ENCODE measurements at places on chromosomes 1 and 21.

- DNase-seq: no peak
Measured at GRCh38 chr1:11872545-11872944, 13.8 kb upstream of the NPPB start.

DNA sequence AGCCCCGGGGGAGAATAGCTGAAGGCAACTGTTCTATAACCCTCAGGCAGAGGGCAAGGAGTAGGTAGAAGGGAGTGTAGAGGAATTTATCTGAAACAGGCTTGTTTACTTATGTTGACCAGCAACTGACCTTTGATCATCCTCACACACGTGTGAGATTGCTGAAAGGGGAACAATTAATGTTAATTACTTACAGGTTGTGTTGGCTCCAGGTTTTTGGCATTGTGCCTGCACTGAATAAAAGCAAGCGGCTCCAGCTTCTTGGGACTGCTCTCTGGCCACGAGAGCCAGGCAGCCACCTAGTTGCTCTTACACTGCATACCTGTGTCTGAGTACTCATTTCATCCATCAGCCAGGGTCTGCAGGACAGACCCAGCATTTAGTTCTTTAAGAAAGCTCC, 41.3 kb upstream of the ARHGEF10L start:
- no peak for DNase-seq

DNA sequence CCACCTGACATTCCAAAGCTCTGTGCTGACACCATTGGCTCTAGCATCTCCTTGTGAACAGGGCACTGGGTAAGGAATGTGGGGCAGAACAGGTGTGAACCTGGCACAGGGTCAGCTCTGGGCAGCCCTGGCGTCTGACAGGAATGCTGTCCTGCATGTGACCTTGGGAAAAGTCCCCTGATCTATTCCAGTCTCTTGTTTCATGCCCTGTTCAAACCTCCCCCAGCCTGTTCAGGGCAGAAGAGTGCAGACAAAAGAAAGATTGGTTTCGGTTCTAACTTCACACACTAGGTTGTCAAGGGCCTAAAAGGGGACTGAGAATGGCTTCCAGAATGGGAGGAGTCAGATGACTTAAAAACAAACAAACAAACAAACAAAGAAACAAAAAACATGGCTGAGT, 27.6 kb upstream of the SDHB start:
- DNase-seq: no peak

- DNase-seq: no peak
Measured at GRCh38 chr1:230008721-230009120, 58.3 kb upstream of the GALNT2 start.

- DNase-seq: no peak
Measured at GRCh38 chr1:78385744-78386462, 104.9 kb upstream of the PTGFR start.

GRCh38 chr1:153790313-153790965, 15.2 kb downstream of the SLC27A3 start:
- DNase-seq: no peak

- DNase-seq: no peak
Measured at GRCh38 chr1:52237430-52237829, 95.5 kb downstream of the ZFYVE9 start.

GRCh38 chr1:188089461-188089860, 1260.7 kb downstream of the PLA2G4A start:
- DNase-seq: no peak

DNA sequence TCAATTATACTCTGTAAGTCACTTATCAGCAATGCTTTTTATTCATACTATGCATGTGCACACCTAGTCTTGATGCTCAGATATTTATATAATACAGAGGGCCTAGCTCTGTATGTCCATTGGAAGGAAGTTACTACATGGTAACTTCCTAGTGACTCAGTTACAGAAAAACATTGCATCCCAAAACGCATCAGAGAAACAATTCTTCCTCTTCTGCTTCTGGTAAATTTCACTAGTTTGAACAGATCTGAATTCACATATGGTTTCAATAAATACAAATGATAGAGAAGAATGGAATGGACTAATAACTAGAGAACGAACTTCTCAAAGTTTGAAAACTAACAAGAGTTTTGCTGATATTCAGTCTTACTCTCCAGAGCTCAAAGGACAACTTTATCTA, 811.3 kb upstream of the ADGRL2 start:
- DNase-seq: no peak

GRCh38 chr21:43687566-43688399, 28.4 kb downstream of the RRP1B start:
- peak; percentile 47 for DNase-seq

GRCh38 chr1:116720364-116721038, 33.7 kb upstream of the CD2 start:
- DNase-seq: no peak

GRCh38 chr1:16187748-16188401, 24.6 kb downstream of the ARHGEF19 start:
- DNase-seq: peak; percentile 81

DNA sequence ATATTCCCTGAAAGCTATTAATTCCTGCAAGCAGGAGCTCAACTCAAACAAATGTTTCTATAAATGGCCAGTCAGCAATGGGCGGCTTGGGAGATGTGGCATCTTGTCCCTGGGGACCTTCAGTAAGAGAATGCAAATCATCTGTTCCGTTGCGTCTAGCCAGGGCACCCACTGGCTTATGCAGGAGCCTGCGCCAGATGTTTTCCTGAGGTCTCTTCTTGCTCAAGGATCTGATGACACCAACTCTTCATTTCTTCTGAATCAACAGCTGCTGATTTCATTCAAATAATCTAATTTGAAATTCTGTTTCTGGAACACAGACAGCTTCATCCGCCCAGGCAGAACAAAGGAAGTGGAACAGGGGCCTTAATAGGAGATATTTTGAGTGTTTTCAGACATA, 70.0 kb upstream of the AJAP1 start:
- DNase-seq: no peak

GRCh38 chr1:2353551-2354438, 37.6 kb downstream of the MORN1 start:
- DNase-seq: no peak

- DNase-seq: no peak
Measured at GRCh38 chr1:25123551-25123950, 108.8 kb downstream of the SYF2 start.

DNA sequence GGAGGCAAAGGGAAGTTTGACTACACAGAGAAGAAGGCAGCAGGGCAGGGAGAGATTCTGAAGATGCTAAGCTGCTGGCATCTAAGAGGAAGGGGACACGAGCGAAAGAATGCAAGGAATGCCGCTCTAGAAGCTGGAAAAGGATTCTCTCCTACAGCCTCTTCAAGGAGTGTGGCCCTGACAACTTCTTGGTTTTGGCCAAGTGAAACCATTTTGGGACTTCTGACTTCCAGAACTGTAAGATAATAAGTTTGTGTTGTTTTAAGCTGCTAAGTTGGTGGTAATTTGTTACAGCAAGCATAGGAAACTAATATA, 28.5 kb downstream of the MGST3 start:
- no peak for DNase-seq

- no peak for DNase-seq
Measured at GRCh38 chr1:246032031-246032551, 475.0 kb downstream of the SMYD3 start.

DNA sequence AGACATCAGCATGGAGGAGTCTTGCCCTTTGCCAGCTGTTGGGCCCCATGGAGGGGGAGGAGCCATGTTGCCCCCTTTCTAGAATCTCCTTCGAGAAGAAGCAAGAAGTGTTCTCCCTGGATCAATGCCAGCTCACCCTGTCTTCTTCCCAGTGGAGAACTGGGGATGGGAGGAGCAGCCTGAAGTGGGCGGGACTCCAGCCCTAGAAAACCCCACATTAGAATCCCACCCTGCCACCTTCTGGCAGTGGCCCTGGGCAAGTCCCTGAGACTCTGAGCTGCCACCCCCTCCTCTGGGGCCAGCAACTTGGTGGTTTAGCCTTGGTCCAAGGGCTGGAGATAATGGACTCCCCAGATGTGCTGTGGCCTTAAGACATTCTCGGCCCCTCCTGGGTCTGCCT, 51.7 kb downstream of the PAX7 start:
- no peak for DNase-seq

DNA sequence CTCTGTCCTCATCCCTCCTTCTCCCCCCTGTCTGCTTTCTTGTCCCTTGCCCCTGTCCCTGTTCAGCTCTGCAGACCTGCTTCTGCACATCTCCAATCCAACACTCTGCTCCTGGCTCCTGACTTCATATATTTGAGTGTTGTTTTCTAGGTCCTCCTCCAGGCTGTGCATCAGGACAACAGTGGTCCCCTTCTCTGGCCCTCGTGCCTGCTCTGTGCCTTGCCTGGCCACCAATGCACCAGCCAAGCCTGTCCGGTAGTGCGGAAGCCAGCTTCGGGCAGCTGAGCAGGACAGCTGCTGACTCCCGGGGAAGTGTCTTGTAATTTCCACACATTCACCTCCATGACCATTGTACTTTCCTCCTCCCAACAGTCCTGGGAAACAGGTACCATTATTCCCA, 203.4 kb upstream of the RAB4A start:
- DNase-seq: no peak

Data from germinal center (tissue), 1 donor.